GDM1 (cell line): ENCODE measurements at places on chromosomes 4 and X.

GRCh38 chr4:181204109-181204508 lies 1039.1 kb upstream of the TENM3 start:
- no peak for DNase-seq

GRCh38 chr4:10727140-10727880 lies 42.7 kb upstream of the CLNK start:
- no peak for DNase-seq

DNA sequence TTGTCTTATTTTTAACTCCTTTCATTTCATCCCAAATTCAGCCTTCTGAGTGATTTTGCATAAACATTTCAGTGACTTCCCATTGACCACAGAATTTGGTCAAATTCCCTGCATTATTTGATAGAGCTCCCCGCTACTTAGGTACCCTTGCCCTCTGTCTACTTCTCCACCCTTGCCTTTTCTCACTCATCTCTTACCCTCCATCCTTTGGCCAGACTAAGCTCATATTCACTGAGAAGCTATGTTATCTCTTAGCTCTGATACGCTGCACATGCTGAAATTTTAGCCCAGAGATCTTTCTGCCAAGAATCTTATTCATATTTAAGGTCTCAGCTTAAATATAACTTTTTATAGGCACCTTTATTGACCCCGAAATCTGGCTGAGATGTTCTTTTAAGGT lies 1031.9 kb downstream of the ADGRL3 start:
- no peak for DNase-seq

DNA sequence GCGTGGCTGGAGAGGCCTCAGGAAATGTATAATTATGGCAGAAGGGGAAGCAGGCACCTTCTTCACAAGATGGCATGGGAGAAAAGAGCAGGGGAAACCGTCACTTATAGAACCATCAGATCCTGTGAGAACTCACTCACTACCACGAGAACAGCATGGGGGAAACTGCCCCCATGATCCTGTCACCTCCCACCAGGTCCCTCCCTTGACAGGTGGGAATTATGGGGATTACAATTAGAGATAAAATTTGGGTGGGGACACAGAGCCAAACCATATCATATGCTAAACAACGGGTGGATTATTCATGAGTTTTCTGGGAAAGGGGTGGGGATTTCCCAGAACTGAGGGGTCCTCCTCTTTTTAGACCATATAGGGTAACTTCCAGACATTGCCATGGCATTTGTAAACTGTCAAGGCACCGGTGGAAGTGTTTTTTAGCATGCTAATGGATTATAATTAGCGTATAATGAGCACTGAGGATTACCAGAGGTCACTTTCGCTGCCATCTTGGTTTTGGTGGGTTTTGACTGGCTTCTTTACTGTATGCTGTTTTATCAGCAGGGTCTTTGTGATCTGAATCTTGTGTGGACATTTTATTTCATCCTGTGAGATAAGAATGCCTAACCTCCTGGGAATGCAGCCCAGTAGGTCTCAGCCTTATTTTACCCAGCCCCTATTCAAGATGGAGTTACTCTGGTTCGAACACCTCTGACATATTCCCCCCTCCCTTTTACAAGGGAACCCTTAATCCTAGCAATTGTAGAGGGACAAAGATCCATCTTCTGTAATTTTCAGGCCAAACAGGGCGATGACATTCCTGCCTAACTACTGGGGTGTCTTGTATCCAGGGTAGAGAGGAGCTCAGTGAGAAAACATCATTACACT lies 27.6 kb upstream of the ZNF81 start:
- DNase-seq = peak; percentile 13

DNA sequence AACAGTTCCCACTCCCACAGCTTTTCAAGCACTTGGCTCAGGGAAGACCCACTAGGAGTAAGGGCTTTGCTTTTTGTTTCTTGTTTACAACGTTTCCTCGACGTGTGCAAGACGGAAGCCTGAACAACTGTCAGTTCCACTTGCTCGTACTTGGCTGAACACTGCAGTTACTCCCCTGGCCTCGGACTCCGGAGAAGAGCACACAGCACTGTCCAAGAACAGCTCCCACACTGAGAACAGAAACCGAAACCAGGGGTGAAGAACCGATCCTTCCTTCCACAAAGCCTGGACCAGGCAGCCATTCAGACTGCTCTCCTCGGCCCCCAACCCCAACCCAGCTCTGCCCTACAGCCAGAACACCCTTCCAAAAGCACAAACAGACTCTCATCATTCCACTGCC lies 25.5 kb downstream of the IRF2 start:
- peak; percentile 19 for DNase-seq

GRCh38 chrX:52574416-52575275 lies 57.8 kb upstream of the XAGE1B start:
- DNase-seq = no peak

DNA sequence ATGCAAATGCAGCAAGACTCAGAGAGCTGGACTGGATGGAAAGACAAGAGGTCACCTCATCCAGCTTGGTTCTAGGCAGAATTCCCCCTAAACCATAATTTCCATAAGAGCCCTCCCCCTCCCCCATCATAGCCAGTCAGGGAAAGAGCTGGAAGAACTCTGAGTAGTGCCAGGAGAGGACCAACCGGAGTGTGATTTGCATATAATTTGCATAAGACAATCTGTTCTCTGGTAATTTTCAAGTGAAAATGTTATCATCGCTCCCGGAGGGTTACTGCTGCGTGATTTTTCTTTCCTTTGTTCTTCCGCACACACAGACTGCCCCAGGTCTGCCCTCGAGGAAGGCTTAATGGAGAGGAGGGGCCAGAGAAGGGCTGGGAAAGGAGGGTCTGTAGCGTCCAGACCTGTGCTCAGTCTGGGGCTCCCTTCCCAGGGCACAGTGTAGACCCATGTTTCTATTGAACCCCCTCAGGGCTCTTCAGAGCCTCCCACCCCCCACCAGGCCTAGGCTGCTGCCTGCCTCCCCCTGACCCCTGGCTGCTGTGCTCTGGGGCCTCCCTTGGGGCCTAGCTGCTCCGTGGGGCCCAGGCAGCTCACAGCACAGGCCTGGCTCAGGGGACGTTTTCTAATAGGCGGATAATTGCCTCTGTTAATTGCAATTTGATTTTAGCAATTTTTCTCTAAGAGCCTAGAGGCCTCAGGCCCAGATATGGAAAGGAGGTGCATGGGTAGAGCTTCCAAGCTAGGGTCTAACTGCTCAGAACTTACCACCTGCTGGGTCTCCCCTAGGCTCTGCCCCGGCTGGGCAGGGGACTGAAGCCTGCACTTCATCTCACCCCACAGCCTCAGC lies 90.4 kb upstream of the PJA1 start:
- no peak for DNase-seq

DNA sequence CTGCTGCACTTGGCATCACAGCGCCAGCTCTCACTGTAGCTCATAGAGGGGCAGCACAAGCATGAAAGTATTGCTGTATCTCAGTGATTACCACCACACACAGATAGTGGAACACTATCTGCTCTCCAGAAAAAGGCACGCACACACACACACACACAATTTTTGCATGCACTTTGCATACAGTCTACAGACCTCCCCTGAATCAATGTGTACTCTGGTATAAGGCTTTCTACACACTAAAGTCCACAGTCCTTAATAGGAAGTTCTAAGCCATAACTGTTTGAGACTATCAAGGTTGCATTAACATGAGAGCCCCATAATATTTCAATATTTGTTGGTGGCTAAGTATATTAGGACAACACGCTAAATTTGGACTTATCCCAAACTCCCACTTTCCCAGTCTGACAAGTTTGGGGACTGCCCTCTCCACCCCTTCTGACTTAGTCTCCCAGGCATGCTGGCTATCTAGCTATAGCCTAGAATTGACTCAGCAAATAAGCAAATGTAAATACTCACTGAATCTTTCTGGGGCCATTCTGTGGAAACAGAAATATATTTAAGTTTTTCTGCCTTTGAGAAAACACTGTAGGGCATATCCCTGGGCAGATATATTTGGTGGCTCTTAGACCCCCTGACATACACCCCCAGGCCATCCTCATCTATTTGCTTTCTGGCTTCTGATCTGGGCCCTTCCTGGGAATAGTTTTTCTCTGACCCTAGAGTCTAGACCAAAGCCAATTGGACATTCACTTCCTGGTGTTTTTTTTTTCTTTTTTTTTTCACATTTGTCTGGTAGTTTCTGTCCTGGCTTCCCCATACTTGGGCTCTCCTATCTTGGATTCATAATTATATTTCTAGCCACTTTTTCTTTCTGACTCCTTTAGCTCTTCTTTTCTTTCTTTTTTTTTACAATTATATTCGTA lies 36.4 kb upstream of the CT47C1 start:
- no peak for DNase-seq

DNA sequence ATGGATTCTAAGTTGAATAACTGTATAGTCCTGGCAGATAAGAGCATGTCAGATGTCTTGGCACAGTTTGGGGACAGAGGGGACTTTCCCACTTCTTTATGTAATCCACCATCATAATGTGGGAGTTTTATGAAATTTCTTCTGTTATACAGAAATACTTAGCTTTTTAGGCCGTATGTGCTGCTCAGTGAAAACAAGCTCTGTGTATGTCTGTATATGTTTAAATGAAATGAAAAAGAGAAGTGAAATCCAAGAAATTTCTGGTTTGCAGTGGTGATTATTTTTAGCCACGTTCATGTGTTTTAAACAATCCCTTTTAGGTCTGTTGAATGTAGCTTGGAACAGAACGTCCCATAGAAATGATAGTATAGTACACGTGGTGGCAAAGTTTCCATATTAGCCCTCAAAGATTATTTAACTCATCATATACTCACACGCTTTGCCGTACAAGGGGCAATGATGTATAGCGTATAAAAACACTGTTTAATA lies 41.0 kb downstream of the GAB1 start:
- no peak for DNase-seq

DNA sequence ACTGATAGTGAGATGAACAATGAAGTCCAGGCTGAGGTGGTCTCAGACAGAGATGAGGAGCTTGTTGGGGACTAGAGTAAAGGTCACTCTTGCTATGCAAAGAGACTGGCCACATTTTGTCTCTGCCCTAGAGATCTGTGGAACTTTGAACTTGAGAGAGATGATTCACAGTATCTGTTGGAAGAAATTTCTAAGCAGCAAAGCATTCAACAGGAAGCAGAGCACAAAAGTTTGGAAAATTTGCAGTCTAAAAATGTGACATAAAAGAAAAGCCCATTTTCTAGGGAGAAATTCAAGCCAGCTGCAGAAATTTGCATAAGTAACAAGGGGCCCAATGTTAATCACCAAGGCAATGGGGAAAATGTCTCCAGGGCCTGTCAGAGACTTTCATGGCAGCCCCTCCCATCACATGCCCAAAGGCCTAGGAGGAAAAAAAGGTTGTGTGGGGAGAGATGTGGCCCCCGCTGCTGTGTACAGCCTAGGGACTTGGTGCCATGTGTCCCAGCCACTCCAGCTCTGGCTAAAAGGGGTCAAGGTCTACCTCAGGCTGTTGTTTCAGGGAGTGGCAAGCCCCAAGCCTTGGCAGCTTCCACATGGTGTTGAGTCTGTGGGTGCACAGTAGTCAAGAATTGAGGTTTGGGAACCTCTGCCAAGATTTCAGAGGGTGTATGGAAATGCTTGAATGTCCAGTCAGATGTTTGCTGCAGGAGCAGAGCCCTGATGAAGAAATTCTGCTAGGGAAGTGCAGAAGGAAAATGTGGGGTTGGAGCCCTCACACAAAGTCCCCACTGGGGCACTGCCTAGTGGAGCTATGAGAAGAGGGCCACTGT lies 262.8 kb downstream of the DKK2 start:
- no peak for DNase-seq

DNA sequence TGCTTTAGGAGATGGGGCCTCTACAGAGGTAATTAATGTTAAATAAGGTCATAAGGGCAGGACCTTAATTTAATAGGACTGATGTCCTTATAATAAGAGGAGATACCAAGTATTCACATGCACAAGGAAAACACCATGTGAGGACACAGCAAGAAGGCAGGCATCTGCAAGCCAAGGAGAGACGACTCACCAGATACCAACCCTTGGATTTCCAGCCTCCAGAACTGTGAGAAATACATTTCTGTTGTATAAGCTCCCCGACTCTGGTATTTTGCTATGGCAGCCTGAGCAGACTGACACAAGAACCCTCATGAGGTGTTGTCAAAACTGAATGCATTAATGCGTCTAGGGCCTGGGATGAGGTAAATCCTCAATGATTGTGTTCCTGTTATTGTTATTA lies 56.2 kb upstream of the MAPK10 start:
- DNase-seq = no peak
